Foreskin melanocyte (primary cell): ENCODE measurements at places on chromosomes 1 and 21.

GRCh38 chr21:40905251-40905650 lies 58.3 kb upstream of the DSCAM start:
- no peak for DNase-seq

DNA sequence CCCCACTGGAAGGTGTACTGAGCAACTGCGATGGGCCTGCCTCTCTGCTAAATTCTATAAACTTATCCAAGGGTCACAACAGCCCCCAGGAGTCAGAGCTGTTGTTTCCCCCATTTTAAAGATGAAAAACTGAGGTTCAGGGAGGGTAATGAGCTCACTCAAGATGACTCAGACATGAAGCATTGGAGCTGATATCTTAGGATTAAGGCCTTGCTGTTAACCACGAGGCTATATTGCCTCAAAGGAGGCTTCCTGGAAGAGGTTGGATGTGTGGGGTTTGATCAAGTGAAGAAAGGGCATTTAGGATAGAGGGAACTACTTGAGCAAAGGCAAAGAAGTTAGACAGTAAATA lies 6.7 kb downstream of the LDLRAP1 start:
- DNase-seq = no peak

- DNase-seq = no peak
Measured at GRCh38 chr1:32714277-32714676, 11.7 kb upstream of the SYNC start.

- DNase-seq = no peak
Measured at GRCh38 chr1:147758379-147759100, 1.9 kb downstream of the GJA5 start.

DNA sequence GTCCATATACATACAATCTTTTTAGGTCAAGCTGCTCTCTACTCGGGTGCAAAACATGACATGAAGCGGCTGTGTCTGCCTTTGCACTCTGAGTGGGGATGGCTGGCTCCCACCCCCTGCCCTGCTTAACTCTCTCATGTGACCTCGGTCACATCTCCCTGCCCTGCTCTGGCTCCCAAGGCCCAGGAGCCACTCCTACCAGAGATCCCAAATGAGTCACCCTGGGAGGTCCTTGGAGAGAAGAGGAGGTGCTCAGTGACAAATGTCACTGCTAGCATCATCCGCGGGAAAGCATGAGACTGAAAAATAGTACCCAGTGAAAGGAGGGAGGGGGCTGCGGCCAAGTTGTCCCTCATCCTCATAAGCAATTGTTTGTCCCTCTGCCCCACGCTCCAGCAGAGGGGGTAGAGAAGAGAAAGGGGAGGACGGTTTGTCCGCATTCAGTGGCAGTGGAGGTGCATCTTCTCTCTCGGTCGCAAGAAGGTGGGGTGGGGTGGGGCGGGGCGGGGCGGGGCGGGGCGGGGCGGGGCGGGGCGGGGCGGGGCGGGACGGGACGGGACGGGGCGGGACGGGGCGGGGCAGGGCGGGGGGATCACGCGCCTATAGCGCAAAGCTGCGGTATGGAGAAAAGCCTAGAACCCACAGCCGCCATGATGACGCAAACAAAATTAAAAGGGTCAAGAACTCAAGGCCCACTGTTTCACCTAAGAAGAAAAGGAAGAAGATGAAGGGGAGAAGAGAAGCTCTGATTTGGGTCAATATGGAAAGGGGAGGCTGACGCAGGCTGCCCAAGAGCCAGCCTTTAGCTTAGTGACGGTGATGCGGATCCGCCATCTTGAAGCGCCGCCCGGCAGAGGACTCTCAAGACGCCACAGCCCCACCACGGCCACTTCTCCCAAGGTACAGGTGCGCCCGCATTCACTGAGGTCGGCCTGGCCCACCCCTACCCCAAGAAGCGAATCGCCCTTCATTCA lies 66.2 kb downstream of the CD46 start:
- DNase-seq = no peak

DNA sequence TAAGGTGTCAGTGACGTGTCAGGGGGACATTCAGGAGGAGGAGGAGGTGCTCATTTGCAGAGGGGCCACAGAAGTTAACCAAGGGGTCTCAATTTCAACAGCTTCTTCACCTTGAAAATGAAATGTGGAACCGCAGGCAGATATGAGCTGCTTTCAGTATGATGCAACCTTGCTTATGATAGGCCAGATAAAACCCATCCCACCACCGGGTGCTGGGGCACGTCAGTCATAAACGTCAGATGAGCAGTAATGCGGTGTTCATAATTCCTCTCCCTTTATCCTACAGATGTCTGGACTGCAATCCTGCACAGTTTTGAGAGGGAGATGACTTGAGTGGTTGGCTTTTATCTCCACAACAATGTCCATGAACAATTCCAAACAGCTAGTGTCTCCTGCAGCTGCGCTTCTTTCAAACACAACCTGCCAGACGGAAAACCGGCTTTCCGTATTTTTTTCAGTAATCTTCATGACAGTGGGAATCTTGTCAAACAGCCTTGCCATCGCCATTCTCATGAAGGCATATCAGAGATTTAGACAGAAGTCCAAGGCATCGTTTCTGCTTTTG lies 1.7 kb downstream of the PTGFR start:
- DNase-seq = no peak

DNA sequence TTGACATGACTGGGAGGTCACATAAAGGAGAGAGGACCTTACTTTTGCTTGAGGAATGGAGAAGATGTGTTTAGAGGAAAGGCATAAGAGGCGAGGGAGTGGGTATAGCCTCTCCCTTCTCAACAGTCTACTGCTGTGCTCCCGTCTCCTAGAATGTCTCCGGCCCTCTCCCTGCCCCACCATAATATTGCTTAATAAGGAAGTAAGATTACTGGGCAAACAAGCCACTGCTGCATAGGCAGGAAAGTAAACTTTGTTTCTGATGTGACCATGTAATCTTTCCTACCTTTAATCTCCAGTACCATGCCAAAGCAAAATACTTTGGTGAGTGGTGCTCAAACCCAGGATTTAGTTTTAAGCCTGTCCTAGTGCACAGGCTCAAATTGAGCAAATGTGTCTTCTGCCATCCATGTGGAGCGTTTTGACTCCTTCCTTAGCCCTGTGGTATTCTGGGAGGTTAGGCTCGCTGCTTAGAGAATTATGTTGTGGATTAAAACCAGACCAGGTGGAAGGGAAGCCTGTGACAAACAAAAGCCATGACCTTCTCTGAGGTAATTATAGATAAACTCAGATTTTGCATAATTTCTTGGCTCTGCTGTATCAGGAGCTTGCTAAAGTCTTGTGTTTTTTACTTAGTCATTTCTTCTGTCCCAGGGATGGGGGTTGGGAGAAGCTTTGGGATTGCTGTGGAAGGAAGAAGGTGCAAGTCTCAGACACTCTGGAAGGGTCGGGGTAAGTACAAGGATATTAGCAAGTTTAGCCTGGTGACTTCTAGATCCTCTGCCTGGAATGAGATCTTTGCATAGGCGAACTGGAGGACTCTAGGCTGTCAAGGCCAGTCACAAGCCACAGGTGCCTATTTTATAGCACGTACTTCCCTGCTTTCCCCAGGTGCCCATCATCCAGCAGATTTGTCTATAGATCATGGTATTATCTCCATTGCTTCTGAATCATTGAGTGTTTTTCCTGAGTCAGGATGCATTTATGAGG lies 34.5 kb upstream of the DIPK1A start:
- DNase-seq = no peak

GRCh38 chr1:147171399-147172167 lies 687 bp downstream of the PRKAB2 start:
- DNase-seq = no peak

- DNase-seq = peak; percentile 3
Measured at GRCh38 chr21:38027901-38028498, 111.7 kb upstream of the KCNJ6 start.

- no peak for DNase-seq
Measured at GRCh38 chr1:182391028-182391361, 595 bp downstream of the GLUL start.

DNA sequence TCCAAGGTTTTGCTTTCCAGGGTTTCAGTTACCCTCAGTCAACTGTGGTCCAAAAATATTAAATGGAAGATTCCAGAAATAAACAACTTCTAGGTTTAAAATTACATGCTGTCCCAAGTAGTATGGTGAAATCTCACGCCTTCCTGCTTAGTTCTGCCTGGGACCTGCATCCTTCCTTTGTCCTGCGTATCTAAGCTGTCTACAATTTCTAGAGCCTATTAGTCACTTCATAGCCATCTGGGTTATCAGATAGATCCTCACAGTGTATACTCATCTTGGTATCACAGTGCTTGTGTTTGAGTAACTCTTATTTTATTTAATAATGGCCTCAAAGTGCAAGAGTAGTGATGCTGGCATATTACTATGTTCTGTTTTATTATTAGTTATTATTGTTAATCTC lies 157.7 kb downstream of the ROR1 start:
- no peak for DNase-seq

- no peak for DNase-seq
Measured at GRCh38 chr1:21257431-21258135, 32.7 kb downstream of the ECE1 start.

GRCh38 chr1:30597711-30598110 lies 125.7 kb downstream of the MATN1 start:
- no peak for DNase-seq

- DNase-seq = no peak
Measured at GRCh38 chr1:53266038-53266437, 27.7 kb upstream of the MAGOH start.

DNA sequence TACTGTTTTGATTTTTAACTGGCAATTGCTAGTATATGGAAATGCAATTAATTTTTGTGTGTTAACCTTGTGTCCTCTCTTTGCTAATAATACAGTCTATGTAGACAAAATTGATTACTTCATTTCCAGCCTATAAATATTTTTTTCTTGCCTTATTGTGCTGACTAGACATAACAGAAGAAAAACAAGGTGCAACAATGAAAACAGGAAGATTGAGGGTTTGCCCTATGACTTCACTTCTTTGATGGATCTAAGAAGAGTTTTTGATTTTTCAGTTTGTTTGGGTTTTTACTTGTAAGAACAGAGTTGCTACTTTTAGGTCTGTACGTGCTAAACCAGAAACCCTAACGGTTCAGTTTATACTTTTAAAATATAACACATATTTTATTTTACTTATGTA lies 8.5 kb upstream of the CNIH4 start:
- no peak for DNase-seq

- DNase-seq = no peak
Measured at GRCh38 chr1:175192630-175193526, at the start of gene KIAA0040. Gene KIAA0040 (minus strand): TSS chr1:175192776. CDS start chr1:175161013, 31,763 bp downstream.

- no peak for DNase-seq
Measured at GRCh38 chr1:14987829-14988603, 165.5 kb upstream of the TMEM51 start.

- DNase-seq = no peak
Measured at GRCh38 chr1:226946841-226947240, 6.7 kb downstream of the COQ8A start.

- DNase-seq = no peak
Measured at GRCh38 chr1:9331016-9331415, 38.3 kb downstream of the SPSB1 start.

DNA sequence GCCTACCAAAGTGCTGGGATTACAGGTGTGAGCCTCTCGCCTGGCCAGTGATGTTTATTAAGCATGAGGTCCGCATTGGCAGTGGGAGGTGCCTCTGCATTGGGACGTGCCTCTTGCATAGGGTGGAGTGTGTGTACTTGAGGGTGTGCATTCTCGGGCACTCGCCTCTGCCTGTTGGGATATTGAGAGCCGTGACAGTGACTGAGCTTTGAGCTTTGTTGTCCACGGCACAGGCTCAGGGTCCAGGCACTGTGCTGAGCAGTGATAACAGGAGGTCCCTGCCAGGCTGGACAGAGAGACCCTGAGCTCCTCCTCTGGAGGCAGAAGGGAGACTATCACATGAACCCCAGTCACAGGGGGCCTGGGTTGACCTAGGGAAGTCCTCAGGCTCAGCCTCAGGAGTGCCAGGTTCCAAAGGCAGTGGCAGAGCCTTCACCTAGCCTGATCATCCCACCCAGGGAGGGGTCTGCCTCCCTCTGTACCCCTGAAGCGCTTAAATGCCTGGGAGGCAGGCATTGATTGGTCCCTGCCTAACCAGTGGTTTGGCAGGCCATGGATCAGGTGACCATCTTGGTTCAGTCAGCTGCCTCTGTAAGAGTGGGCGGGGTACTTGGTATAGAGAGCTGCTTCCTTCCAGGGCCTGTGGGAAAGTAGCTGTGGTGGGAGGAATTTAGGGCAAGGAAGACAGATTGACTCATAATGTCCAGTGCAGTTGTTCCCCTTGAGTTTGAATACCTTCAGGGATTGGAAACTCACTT lies 213.8 kb upstream of the TMEM51 start:
- peak; percentile 88 for DNase-seq
